ENCODE measurements at places on chromosomes 1 and 21. TPM values are rescaled to one million over a fixed set of nuclear protein-coding genes. Genes with fewer than 3 reads are reported as not detected.
A peak's percentile ranks its signal among the peaks of the same experiment; 100 is the strongest.

The MNDA gene
- not detected for total RNA-seq

DNA sequence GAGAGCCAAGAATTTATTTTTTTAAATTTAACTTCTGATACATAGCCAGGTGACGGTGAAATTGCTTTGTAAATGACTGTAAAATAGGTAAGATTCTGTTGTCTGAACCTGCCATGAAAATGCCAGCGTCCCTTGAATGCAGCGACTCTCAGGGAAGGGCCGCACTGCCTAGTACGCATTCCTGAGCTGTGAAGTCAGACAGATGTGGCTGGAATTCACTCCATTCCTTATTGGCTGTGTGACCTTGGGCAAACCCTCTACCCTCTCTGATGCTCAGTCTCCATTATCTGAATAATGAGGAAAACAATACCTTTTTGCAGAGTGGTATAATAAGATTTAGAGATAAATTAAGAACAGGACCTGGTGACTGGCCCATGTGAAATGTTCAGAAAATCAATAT is 167.1 kb upstream of the DAB1 start:
- no peak for DNase-seq

GRCh38 chr1:247336390-247336789 is 4.7 kb upstream of the ZNF496 start:
- DNase-seq = no peak

The ACTA1 gene
- total RNA-seq = 0.34 TPM

The TRAPPC10 gene
- 21.4 TPM for total RNA-seq

- DNase-seq = peak; percentile 62
Measured at GRCh38 chr21:43880111-43880985, 15.3 kb downstream of the AGPAT3 start.

The S100A3 gene
- 55.5 TPM for total RNA-seq

DNA sequence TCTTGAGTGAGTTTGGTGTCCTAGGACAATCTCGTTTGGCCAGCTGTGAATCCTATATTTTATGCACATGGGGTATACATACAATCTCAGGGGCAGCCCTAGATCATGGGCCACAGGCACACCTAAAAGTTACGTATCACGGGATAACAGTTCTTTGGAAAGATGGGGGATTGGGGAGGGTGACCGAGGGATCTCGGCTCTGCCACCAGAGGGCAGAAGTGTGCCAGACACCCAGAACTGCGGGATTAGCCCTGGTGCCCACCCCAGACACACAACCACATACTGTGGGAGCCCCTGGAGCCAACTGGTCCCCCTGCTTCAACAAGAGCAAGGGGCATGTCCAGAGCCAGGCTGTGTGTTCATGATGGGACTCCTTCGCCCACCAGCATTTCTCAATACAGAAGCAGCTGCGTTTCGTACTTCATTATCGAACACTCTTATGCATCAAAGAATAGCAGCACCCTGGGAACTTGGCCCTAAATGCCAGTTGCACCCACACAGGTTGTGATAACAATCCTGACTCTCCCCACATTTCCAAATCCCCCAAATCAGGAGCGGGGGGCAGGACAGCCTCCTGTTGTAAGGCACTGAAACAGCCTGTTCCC is 37.4 kb downstream of the TMCO4 start:
- peak; percentile 12 for DNase-seq

The FALEC gene
- total RNA-seq = not detected

The RGS7 gene
- 0.19 TPM for total RNA-seq

GRCh38 chr1:159933347-159933746 is 8.0 kb upstream of the TAGLN2 start:
- DNase-seq = no peak

GRCh38 chr1:200380589-200381021 is 29.2 kb downstream of the ZNF281 start:
- DNase-seq = no peak

DNA sequence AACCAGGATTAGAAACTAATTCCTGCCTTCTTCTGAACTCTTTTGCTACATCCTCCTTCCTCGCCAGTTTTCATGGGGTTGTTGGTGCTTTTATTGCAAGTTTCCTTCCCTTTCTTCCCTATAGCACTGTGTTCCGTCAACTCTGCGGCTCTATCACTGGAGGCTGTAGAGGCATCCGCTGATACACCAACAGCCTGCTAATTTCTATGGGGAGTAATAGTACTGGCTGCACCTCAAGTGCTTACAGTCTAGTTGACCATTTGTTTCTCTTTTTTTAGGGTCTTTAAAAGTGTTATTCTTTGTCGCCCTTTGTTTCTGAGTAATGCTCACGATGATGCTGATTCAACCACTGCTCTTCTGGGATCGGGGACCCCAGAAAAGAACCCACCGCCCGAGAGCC is 746 bp downstream of the MIS18A start:
- no peak for DNase-seq

DNA sequence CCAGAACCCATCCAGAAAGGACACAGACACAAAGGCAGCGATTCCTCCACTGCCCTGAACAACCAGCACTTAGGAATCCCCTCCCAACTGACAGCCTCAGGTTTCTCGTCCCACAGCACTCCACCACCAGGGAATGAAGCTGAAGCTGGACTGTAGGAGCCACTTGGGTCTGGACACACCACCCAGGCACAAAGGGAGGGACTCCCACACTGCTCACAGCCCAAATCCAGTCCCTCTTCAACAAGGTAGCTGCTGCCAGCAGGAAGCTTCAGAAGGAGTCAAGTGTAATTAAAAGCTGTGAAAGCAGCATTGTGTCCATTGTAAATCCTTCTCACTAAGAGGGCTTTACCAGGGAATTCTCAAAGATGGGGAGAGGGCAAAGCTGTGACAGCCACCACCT is 29.0 kb downstream of the LMX1A start:
- DNase-seq = no peak

DNA sequence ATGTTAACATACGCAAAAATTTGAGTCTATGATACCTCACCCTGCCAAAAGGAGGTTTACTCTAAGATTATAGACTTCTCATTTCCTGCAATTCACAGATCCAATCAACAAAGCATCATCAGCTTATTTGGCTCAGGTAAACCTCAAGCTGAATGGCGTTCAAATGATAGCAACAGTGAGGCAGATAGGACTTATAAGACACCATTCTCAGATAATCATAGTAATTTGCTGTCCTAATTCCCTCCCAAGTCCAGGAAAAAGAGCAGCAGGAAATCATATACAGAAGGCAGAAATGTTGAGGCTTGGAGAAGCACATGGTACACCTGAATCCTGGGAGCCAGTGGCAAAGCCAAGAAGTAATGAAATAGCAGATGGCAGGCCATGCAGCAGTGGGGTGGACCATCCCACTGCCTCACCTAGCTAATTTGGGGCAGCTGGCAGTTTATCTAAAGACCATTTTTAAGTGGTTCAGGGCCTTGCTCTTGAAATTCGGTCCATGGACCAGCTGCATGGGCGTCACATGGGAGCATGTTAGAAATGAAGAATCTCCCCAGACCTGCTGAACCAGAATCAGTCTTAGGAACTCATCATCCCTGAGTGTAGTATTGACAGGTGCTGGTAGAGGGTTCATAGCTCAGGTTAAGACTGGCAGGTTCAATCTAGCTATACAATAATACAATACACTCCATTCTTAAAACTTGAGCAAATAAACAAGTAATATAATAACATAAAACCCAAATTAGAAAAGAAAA is 57.7 kb downstream of the ASTN1 start:
- DNase-seq = no peak

The BSND gene
- total RNA-seq = not detected

The KCNE2 gene
- total RNA-seq = not detected

The KLF17 gene
- 0.19 TPM for total RNA-seq

DNA sequence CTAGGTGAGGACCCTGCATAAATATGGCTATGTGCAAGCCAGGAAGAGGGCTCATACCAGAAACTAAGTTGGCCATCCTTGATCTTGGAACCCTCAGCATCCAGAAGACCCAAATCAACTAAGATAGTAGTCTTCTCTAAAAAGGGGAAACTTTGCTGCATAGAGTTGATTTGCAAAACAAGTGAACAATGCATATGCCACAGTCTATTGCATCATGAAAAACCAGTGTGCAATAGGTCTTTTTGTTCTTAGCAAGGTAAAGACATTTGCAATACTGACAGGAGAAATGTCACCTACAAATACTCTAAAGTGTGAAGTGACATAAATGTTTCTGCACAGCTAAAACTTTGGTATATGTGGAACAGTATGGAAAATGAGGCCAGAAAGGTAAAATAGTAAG is 2.0 kb upstream of the IFI16 start:
- DNase-seq = no peak

The TMEM51 gene
- total RNA-seq = 12.1 TPM

- DNase-seq = peak; percentile 32
Measured at GRCh38 chr1:39230261-39231190, 26.0 kb downstream of the MACF1 start.

GRCh38 chr1:247721222-247721621 is 4.8 kb upstream of the OR6F1 start:
- no peak for DNase-seq

DNA sequence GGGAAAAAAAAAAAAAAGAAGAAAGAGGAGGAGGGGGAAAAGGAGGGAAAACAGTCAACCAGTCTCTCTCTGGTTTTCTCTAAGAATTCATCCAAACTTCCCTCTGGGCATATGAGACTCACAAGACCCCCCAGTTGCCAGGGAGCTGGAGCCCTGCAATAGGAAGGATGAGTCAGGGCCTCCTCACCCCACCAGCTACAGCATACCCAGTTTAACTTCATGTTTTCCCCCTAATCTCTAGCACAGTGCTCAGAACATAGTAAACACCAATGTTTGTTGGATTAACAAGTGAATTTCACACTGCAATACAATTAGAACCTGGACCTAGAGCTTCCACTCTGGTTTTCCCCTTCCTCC is 7.8 kb downstream of the F11R start:
- no peak for DNase-seq

GRCh38 chr1:110637475-110637874 is 31.3 kb upstream of the KCNA2 start:
- no peak for DNase-seq

DNA sequence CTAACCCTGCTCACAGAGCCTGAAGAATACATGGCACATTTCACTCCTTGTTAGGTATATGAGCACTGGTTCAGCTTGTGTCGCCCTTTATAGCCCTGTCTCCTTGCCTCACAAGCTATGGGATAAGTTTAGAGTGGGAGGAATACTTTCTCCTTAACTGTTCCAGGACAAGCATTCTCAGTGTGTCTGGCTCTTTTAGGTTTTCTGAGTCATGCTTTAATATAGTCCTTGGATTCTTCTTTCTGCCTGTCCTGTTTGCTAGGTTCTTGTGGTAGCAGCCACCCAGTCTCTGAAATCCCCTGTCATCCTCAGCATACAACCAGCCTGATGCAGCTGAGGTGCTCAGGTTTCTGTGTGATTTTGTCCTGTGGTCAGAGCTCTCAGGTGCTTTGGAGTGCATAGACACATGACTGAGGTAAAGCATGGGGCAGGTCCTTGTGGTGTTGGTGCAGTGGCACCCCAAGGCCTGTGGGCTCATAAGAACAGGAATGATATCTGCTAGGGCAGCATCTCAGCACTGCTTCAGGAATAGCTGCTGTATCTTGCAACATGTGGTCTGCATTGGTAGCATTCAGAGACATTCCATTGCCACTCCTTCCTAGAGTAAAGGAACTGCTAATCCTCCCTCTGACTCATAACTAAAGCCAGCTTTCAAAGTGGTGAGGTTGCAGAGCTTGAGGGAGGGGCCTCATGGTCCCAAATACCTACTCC is 14.2 kb upstream of the CASQ2 start:
- peak; percentile 99 for DNase-seq

GRCh38 chr1:34740161-34740868 is 14.5 kb upstream of the GJB5 start:
- no peak for DNase-seq

DNA sequence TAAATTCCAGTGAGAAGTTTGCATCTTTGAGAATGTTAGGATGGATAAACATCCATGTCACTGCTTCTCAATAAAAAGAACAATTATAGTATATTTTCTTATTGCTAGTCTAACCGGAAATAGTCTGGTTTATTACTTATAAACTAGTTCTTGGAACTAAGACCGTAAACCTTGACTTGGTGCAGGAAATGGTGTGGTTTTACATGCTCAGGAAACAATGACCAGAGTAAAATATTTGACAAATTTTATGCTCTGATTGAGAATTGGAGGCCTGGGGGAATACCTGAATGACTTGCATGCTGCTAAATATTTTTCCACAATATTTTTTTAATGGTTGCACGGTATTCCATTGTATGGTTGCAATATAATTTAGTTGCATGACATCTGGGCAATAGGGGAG is 76.3 kb downstream of the XCL2 start:
- no peak for DNase-seq

DNA sequence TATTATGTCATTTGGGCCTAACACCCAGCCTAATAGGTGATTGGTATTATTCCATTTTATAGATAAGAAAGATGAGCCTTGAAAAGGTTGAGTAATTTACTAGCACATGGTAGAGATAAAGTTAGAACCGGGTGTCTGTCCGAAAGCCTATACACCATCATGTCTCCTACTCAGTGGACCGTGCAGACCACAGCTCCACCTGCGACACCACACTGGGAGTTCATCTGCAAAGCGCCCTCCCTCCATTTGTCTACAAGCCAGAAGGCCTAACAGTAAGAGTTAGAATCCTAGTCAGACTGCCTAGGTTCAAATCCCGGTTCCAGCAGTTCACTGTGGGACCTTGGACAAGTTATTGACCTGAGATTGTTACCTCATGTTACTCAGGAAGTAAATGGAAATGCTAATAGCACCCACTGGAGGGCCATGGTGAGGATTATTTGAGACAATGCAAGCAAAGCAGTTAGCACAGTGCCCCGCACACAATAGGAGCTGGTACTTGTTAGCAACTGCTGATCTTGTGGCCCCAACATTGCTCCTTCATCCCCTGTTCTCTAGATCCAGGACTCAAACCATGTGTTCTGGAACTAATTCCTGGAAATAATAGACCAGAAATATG is 20.5 kb downstream of the ARMH1 start:
- no peak for DNase-seq

- DNase-seq = no peak
Measured at GRCh38 chr1:95730986-95731385, 497.0 kb downstream of the RWDD3 start.

- no peak for DNase-seq
Measured at GRCh38 chr1:53147174-53147573, 4.7 kb upstream of the SLC1A7 start.

DNA sequence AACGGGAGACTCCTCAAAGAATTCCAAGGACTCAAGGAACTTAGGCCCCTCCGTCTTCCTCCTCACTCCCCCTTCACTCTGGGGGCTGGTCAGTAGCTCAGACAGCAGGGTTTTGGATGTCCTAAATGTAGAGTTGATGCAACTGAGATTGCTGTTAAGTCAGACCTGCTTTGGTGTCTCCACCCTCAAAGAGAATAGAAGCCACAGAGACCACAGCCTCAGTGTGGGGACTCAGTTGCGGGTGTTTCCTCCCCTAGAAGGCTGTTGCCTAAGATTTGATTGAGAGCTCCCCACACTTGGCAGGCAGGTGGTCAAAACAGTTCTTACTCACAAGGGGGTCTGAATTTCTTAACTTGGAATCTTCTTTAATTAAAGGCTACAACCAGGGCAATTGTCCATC is 7.6 kb downstream of the MAN1C1 start:
- no peak for DNase-seq
